ENCODE measurements at places on chromosomes 7 and 10. TPM values are rescaled to one million over a fixed set of nuclear protein-coding genes. Genes with fewer than 3 reads are reported as not detected.
A peak's percentile ranks its signal among the peaks of the same experiment; 100 is the strongest.

Gene CREB3L2
- 23.9 TPM for total RNA-seq

Gene SLC39A12
- total RNA-seq: 0.47 TPM

- no peaks in the 10 kb centered on the region for H3K36me3 ChIP-seq
- no peak overlapping the region for H3K4me3 ChIP-seq
- no peaks in the 10 kb centered on the region for H3K4me1 ChIP-seq
- H3K27ac ChIP-seq: no peak overlapping the region
- H3K27me3 ChIP-seq: no peaks in the 10 kb centered on the region
- DNase-seq: peak; percentile 23
Measured at GRCh38 chr7:114703677-114704076, 218.2 kb upstream of the MDFIC start.

DNA sequence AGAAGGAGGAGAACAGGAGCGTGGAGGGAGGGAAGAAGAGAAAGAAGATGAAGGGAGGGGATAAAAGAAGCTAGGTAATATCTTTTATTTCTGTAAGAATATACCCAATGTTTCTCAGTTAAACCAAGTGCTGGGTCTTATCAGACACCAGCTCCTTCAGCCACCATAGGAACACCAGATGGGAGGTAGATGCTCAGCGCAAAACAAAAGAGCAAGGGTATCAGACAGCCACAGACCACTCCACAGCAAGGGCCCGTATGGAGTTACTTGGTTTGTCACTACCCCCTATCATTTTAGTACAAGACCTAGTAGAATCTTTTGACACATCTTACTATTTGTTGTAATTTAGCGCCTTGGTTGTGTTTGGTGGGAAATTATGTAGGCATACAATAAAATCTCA is 65.9 kb upstream of the FAM133B start:
- H3K36me3 ChIP-seq: no peaks in the 10 kb centered on the region
- H3K4me3 ChIP-seq: no peak overlapping the region
- no peak overlapping the region for H3K27ac ChIP-seq
- DNase-seq: no peak
- no peaks in the 10 kb centered on the region for H3K27me3 ChIP-seq
- no peaks in the 10 kb centered on the region for H3K4me1 ChIP-seq

DNA sequence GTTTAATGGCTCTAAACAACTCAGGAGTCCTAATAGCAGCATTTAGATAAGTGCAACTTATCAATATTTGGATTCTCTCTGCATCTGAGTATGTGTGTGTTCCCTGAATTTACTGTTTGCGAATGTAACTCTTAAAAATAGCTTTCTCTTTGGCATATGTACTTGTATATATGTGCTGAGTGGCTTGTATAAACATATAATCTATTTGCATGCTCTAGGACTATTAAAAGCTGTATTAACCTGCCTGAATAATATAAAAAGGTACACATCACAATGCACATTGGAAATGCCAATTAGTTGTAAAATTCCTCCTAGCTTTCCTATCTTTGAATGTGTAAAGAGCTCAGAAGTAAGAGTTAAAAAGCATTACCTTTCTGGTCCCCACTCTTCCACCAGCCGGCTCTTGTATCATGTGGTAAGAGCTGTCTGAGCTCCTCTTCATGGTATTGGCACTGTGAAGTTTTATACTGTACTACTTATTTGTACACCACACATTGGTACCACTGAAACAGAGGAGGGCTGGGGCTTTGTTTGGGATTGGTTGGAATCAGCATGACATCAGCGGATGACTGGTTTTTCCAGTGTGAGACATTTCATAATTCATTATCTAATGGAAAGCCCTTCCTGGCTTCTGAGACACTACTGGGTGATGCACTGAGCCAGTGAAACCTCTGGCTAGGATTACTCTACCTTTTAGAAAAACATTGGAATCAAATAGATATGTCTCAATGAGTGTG is at the start of gene INHBA:
Gene INHBA (minus strand): TSS at position 456 of the 737 bp plus-strand sequence. CDS start 2,716 bp downstream, outside the sequence.
- peaks cover 6% of the 10 kb centered on the region for H3K4me1 ChIP-seq
- no peaks in the 10 kb centered on the region for H3K36me3 ChIP-seq
- no peak for DNase-seq
- H3K27ac ChIP-seq: no peak within 1 kb of the TSS
- no peak within 1 kb of the TSS for H3K4me3 ChIP-seq
- no peaks in the 10 kb centered on the region for H3K27me3 ChIP-seq

DNA sequence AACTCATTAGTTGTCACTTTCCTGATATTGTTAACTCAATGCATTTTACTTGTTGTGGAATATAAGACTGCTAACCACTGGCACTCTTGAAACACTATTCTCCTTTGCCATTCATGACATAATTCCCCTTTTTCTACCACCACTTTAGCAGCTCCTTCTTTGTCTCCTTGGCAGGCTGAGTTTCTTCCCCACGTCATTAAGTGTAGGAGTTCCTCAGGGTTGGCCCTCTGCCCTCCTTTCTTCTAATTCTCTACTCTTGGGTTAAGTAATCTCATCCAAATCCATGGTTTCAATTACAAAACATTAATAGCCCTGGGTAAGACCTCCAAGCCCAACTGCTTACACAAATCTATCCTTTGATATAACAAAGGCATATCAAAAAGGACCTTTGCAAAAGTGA is 175.1 kb downstream of the HGF start:
- no peaks in the 10 kb centered on the region for H3K36me3 ChIP-seq
- peak; percentile 29 for DNase-seq
- no peaks in the 10 kb centered on the region for H3K27me3 ChIP-seq
- H3K4me1 ChIP-seq: no peaks in the 10 kb centered on the region

Data from testis (tissue), 5 donors.